NCI-H748 treated with DMSO at 0.1 percent for 48 hours (cell line): ENCODE measurements at places on chromosomes 16 and 17.

- DNase-seq = no peak
Measured at GRCh38 chr16:56985288-56985961, 3.9 kb upstream of the NLRC5 start.

GRCh38 chr16:84007520-84007919, 35.1 kb downstream of the SLC38A8 start:
- no peak for DNase-seq

GRCh38 chr17:68544111-68544915, 32.1 kb downstream of the PRKAR1A start:
- no peak for DNase-seq

DNA sequence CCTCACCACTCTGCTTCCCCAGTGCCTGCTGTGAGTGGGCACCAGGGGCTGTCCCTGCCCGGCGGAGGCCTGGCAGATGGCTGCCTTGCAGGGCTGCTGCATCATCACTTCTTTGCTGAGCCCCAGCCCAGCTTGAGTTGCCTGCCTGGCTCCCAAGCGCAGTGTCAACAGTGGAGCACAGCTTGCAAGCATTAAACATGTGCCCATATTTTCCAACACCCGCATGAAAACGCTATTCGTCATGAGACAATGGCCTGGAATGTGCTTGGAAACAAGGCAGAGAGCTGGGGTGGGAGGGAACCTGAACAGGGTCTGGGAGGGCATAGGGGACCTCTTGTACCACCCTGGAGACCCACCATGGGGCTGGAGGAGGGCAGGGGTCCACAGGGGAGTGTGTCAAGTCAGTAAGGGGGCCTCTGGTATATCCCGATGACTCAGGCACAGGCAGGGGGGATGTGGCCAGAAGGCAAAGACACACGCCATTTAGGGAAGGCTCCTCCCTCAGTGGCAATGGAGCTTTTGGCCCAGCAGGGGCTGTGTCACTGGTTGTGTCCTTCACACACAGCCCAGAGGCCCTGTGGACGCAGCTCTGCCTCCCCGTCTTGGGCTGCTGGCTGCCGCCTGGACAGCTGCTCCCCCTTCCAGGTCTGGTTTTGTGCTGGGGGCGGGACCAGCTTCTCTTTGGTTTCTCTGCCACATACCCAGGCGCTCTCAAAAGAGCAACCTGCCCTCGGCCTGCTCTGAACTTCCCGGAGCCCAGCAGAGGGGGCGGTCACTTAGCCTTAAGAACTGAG, 17.4 kb upstream of the MTSS2 start:
- DNase-seq = no peak

- peak; percentile 8 for DNase-seq
Measured at GRCh38 chr16:68085259-68086071, at the start of gene NFATC3. TSS of gene NFATC3 (plus strand) at chr16:68085370. CDS start at chr16:68085682, 312 bp downstream.

GRCh38 chr16:57480754-57481230, 5.5 kb downstream of the DOK4 start:
- no peak for DNase-seq

GRCh38 chr17:35915153-35915964, 15.2 kb downstream of the RDM1 start:
- DNase-seq = no peak

DNA sequence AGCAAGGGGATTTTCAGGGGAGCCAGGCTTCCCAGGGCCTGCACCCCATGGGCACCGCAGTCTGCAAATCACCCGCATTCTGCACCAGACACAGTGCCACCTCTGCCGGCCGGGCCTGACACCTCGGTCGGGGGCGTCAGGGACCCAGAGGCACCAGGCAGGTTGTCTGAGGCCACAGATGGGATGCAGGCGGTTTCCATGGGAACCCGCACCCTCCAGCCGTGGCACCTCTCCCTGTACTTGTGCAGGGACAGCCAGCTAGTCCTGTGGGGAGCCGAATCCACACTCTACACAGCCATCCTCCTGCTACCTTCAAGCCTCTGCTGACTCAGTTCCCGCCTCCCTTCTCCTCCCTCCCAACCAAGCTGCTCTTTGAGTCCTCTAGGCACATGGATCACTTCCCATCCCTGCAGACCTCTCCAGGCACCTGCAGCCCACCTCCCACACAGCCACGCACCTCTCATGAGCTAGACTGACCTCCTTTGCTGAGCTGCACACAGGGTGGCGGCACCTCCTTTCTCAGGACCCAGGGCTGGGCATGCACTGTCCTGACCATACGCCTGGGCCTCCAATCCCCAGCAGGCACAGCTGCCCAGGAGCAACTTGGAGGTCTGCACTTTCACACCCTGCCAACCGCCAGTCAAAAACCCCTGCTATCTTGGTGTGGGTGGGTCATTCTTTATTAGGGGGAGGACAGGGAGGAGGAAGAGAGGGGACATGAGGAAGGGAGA, 119.5 kb downstream of the C16orf78 start:
- DNase-seq = no peak

GRCh38 chr17:44081681-44082080, 11.1 kb downstream of the G6PC3 start:
- DNase-seq = no peak

- DNase-seq = no peak
Measured at GRCh38 chr17:61010661-61011170, 333.1 kb downstream of the BCAS3 start.
